ENCODE measurements at places on chromosomes 5 and 9.

GRCh38 chr5:34452170-34452828 is 203.8 kb upstream of the RAI14 start:
- DNase-seq: peak; percentile 49

DNA sequence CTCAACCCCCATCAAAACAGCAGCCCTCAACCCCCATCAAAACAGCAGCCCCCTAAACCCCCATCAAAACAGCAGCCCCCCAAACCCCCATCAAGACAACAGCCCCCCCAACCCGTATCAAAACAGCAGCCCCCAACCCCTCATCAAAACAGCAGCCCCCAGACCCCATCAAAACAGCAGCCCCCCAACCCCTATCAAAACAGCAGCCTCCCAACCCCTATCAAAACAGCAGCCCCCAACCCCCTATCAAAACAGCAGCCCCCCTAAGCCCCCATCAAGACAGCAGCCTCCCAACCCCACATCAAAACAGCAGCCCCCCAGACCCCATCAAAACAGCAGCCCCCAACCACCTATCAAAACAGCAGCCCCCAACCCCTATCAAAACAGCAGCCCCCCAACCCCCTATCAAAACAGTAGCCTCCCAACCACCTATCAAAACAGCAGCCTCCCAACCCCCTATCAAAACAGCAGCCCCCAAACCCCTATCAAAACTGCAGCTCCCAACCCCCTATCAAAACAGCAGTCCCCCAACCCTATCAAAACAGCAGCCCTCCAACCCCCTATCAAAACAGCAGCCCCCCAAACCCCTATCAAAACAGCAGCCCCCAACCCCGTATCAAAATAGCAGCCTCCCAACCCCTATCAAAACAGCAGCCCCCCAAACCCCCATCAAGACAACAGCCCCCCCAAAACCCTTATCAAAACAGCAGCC is 1.2 kb downstream of the TPPP start:
- no peak for DNase-seq

DNA sequence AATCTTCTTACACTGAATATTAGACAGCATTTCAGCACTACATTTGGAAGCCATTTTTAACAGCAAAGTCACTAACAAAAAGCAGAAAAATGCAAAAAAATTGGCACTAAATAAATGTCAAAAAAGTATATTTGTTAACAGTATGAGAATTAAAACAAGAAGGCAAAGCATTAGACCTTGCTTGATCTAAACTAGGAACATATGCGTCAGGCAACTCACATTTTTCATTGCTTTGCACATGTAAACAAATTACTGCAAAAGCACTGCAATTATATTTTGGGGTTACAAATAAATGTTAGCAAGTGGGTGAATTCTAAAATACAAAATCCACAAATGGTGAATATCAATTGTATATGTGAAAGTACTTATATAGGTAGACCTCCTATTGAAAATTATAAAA is 49.0 kb upstream of the RAPGEF6 start:
- DNase-seq: no peak

DNA sequence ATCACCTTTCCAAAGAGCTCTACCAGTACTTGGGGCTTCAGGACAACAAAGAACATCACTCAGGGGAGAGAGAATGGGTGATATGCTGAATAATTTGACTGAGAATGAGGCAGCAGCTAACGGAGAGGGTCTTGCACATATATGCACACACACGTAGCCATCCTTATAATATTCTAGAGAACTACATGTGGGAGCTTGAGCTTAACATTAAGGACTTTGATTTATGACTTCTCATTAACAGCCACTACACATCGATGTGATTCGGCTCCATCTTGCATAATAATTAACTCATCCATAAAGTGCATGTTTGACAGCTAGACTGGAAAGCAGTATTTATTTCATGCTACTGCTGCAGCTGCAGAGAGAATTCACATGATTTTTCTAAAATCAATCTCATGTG is 163.4 kb downstream of the RAB3C start:
- no peak for DNase-seq

All from ELR (cell line).